ENCODE measurements at places on chromosomes 6 and 20. TPM values are rescaled to one million over a fixed set of nuclear protein-coding genes. Genes with fewer than 3 reads are reported as not detected.

GRCh38 chr6:17957904-17958620 lies 29.4 kb downstream of the KIF13A start:
- no peak overlapping the region for H3K4me3 ChIP-seq
- H3K27ac ChIP-seq = no peak overlapping the region
- no peak for DNase-seq
- no peaks in the 10 kb centered on the region for H3K27me3 ChIP-seq
- H3K36me3 ChIP-seq = no peaks in the 10 kb centered on the region
- peaks cover 5% of the 10 kb centered on the region for H3K4me1 ChIP-seq

DNA sequence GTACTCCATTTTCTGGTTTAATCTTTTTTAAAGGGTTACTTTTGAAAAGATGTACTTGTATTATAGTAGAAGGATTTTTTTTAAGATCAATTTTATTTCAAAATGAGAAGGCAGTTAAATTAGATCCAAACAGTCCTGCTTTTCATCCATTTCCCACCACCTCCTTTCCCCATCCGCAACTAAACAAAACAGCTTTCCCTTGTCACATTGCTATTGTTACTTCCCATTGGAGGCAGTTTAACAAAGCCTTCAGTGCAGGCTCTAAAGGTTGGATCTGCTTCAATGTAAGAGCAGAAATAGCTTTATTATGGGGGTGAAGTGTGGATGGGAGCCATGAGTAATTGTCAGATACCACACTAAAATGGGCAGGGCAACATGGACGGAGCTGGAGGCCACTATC lies 65.7 kb downstream of the LRRC1 start:
- no peak overlapping the region for H3K4me3 ChIP-seq
- no peaks in the 10 kb centered on the region for H3K27me3 ChIP-seq
- no peaks in the 10 kb centered on the region for H3K4me1 ChIP-seq
- no peaks in the 10 kb centered on the region for H3K36me3 ChIP-seq
- no peak for DNase-seq

CRISP1 gene
- not detected for total RNA-seq

- H3K4me1 ChIP-seq = no peaks in the 10 kb centered on the region
- H3K4me3 ChIP-seq = no peak overlapping the region
- peak overlapping the region; percentile 75 for H3K27ac ChIP-seq
- no peaks in the 10 kb centered on the region for H3K27me3 ChIP-seq
- DNase-seq = peak; percentile 49
These were observed 289.4 kb upstream of the STXBP5 start for GRCh38 chr6:146914489-146915483.

TMEM74B gene
- 0.73 TPM for total RNA-seq

DNA sequence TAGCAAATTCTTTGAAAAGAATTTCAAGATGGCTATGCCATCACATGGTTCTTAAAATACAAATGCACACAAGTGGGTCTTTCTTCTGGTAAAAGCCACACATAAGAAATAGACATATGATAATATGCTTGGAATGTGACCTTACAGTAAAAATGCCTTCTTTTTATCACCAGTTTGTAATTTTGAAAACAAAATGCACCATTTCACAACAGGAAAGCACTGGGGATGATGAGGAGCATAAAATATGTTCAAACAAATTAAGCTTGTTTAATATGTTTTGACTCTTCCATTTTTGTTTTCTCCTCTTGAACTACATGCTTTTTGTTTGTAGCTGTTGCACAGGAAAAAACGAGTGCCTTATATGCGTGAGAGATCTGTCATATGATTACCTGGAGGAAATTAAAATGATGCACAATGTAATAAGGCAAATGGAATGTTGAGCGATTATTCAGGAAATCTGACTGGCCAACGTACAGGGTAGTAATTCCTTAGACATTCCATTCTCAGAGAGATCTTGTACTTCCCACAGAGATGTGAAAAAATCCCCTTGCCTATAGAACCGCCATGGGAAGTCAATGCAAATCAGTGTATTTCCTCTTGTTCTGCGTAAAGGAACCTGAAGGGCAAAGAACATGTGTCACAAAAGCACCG lies 911.6 kb downstream of the TFAP2A start:
- no peaks in the 10 kb centered on the region for H3K4me1 ChIP-seq
- H3K27ac ChIP-seq = no peak overlapping the region
- no peaks in the 10 kb centered on the region for H3K27me3 ChIP-seq
- no peak for DNase-seq

ABRACL gene
- 17.4 TPM for total RNA-seq

SLC52A3 gene
- total RNA-seq = 4.1 TPM

GRCh38 chr6:10800810-10801209 lies 37.5 kb downstream of the MAK start:
- no peaks in the 10 kb centered on the region for H3K27me3 ChIP-seq
- no peaks in the 10 kb centered on the region for H3K4me1 ChIP-seq
- no peak overlapping the region for H3K27ac ChIP-seq
- DNase-seq = no peak
- H3K4me3 ChIP-seq = no peak overlapping the region

DNA sequence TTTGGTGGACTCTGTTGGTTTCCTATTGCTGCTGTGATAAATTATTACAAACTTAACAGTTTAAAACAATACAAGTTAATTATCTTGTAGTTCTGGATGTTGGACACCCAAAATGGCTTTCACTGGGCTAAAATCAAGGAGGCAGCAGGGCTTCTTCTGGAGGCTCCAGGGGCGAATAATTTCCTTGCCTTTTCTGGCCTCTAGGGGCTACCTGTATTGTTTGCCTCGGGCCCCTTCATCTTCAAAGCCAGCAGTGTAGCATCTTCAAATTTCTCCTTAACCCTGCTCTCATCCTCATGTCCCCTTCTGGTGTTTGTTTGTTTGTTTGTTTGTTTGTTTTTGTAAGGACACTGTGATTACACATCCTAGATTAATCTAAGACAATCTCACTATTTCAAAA lies 60.5 kb upstream of the ANKEF1 start:
- no peaks in the 10 kb centered on the region for H3K36me3 ChIP-seq
- no peaks in the 10 kb centered on the region for H3K4me1 ChIP-seq
- no peak overlapping the region for H3K4me3 ChIP-seq
- no peak overlapping the region for H3K27ac ChIP-seq
- no peaks in the 10 kb centered on the region for H3K27me3 ChIP-seq

- H3K36me3 ChIP-seq = no peaks in the 10 kb centered on the region
- no peaks in the 10 kb centered on the region for H3K4me1 ChIP-seq
- no peaks in the 10 kb centered on the region for H3K27me3 ChIP-seq
- DNase-seq = no peak
- no peak overlapping the region for H3K4me3 ChIP-seq
These were observed 17.1 kb upstream of the CALHM6 start for GRCh38 chr6:116444092-116444491.

RAET1E gene
- 2.0 TPM for total RNA-seq

All from breast epithelium (tissue), 4 donors.